ENCODE measurements at places on chromosomes 4 and X.

GRCh38 chrX:135009838-135010237, 12.5 kb downstream of the RTL8B start:
- DNase-seq, result no peak

DNA sequence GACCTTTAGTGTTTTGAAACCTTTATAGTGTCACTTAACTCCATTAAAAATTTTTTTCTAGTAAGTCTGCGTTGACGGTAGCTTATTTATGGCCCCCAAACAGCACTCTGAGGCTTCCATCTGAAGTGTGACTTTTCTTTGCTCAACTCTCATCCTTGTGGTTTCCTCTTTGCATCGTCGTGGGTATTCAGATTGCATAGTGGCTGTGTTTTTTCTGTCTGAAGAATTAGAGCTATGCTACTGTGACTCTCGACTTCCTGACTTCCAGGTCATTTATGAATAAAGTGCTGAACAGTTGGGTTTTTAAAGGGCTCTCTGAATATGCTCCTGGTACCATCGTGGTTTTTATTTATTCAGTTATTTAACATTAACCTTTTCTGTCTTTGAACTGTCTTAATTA, 44.9 kb downstream of the JADE1 start:
- no peak for DNase-seq

DNA sequence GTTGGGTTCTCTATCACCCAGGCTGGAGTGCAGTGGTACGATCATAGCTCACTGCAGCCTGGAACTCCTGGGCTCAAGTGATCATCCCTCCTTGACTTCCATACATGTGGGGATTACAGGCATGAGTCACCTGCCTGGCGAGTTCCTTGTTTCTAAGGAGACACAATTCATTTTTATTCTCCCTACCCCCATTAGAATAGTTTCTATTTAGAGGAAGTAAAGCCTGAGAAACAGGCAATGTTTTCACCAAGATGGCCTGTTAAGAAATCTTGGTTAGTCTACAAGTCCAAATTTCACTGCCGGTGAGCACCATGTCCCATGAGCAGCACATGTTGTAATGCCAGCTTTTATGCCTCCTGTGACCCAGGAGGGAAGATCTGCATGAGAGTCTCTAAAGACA, 5.7 kb downstream of the CYBB start:
- DNase-seq, result no peak

GRCh38 chr4:110347805-110348204, 128.2 kb upstream of the ENPEP start:
- no peak for DNase-seq

DNA sequence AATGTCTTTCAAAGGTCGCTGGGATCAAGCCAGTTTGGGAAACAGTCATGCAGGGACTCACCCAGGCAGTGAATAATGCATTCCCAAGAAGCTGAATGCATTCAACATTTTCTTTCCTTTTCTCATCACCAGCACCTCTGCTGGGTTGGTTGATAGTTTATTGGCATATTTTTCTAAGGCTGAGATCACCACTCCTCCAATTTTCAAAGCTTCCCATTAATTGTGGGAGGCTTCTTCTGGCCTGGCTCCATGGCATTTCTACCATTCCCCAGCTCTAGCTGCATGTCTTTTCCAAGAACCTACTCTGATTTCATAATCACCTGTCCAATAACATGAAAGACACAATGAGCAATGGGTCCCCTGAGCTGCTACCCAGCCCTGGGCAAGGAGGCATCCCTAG, 35.8 kb downstream of the CHRDL1 start:
- DNase-seq, result no peak

GRCh38 chr4:6665320-6665654, 24.8 kb downstream of the MRFAP1 start:
- no peak for DNase-seq

GRCh38 chrX:16649858-16650257, at the start of gene S100G:
TSS of gene S100G (plus strand) at chrX:16650158. CDS start at chrX:16651007, 849 bp downstream.
- no peak for DNase-seq

GRCh38 chr4:100590325-100590724, 72.5 kb upstream of the EMCN start:
- no peak for DNase-seq

DNA sequence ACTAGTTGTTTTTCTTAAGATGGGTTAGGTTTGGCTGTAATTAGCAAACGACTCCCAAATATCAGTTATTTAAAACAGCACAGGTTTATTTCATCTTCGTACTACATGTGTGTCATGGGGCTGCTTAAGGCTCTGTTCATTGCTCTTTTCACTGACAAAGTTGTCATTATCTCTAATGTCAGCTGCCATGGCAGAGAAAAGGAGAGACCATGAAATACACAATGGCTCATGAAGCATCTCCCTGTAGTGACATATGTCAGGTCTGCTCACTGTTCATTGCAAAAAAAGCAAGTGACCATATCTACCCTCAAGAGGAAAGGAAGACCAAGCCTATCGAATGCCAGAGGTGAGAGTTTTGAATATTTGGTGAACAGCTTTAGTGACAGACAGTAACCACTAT, 52.2 kb upstream of the PCDH7 start:
- no peak for DNase-seq

DNA sequence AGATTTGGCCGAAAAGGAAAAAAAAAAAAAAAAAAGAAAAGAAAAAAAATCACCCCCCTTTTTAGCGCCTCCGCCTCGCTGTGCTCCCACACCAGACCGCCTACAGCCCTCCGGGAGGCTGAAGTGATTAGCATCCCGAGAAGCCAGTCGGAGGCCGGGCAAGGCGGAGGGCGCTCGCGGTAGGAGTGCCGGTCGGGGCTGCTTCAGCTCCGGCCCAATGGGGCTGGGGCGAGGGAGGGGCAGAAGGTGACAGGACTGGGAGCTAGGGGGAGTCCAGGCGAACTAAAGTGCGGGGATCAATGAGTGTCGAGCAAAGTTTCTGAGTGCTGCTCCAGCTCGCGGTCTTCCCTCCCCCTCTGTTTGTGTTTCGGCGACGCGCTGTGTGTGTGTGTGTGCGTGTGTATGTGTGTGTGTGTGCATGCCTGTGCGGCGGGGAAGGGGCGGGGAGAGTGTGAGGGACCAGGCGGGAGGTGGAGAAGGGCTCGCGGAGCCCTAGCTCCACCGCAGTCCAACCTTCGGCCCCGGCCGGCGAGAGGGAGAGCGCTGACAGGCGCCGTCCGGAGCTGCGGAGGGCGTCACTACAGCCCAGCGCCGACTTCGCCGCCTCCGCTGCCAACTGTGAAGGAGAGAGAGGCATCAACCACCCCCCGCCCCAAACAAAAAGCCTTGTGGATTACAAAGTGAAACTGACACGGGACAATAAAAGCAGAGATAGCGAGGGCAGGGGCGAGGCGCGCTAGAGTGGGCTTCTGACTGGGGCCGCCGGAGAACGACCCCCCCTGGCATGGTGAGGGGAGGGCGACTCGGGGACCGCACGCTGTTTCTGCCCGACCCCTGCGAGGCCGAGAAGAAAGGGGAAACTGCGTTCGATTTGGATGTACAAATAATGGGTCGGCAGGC, at the start of gene FAT4:
Gene FAT4, plus strand, starts transcription at position 280 of the 900 bp plus-strand sequence. CDS start 1,457 bp downstream, outside the sequence.
- peak; percentile 55 for DNase-seq

- DNase-seq, result no peak
Measured at GRCh38 chrX:2462780-2463179, 38.0 kb downstream of the DHRSX start.

DNA sequence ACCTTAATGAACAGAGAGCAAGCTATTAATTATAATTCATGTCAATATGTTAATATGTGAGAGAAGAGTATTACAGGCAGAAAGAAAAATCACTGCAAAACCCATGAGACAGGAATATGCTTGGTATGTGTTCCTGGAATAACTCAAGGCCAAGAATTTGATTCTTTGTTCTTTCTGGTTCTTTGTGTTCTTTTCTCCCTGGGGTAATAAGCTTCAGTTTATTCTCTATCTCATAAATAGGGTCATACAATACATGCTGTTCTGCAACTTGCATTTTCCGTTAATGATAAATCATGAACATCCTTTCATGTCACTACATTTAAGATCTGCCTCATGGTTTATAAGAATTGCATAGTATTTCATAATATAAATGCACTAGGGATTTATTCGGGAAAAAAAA, 16.8 kb upstream of the THOC2 start:
- DNase-seq, result no peak

DNA sequence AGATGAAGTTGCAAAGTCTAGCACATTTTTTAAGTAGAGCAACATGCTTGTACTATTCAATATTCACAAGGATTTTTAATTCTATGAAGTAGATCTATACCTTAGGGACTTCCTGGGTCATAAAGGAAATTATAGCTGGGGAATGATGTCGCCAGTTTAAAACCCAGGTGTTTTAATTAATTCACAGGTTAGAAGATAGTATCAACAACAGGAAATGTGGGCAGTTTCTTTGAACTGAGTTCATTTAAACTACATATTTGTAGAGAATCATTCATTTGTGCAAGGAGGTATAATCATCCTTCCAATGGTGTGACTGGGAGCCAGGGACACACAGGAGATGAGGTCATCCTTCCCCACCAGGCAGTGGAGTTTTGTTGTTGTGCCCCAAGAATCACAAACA, 181.3 kb upstream of the KLF3 start:
- DNase-seq, result no peak

- DNase-seq, result no peak
Measured at GRCh38 chr4:91447168-91447567, 856.6 kb upstream of the GRID2 start.

DNA sequence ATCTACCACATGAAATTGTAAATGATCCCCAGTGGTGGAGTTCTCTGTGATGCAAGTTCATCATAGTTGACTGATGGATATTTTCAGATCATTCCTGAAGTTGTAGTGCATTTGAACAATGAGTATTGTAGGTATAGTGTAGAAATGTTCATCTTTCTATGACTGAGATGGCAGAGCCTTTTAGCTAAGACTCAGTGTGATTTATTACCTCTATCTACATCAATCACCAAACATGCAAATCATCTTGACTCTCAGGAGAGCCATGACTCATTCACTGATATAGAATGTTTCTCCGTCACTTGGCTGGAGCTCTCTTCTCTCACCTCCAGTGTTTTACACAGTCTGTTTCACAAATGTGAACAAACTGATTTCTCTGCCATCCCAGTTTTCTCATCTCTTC, 392.6 kb downstream of the IL1RAPL1 start:
- DNase-seq, result no peak

DNA sequence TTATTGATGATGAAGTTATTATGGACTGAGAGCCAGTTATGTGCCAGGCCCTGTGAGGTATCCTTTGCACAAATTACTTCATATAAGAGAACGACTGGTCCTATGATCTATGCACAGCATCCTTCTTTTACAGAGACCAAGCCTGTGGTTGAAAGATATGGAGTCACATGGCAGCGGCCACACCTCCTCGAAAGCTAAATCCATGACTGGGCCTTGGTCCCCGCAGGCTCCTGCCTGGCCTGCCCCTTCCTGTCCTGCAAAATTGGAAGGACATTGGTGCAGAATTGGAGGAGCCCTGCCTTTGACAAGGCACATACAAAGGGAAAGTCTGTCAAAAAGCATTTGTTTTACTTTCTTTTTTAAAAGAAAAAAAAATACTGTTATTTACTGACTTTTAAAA, 18.3 kb downstream of the SORBS2 start:
- no peak for DNase-seq

- no peak for DNase-seq
Measured at GRCh38 chrX:19156186-19156585, 33.9 kb upstream of the ADGRG2 start.

- no peak for DNase-seq
Measured at GRCh38 chr4:168162604-168163003, 70.3 kb downstream of the ANXA10 start.

DNA sequence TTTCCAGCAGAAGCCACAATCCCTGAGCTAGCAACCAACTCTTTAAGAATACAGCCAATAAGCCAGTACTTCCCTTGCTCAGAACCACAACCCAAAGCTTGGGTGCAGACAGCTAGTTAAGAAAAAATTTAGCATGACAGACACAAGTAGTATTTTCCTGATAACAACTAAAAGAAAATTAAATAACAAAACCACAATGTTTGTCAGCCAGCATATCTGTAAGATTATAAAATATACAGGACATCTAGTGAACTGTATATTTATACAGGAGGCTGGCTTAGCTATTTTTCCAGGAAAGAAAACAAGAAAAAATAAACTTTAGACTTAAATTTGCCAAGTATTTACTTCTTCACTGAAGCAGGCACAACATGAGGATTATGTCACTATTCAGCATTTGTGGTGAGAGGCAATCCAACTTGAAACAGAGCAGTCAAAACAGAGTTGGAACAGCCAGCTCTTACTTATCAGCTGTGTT, 6.6 kb downstream of the PF4V1 start:
- DNase-seq, result no peak

GRCh38 chrX:46710927-46711623, 47.8 kb downstream of the SLC9A7 start:
- DNase-seq, result no peak

DNA sequence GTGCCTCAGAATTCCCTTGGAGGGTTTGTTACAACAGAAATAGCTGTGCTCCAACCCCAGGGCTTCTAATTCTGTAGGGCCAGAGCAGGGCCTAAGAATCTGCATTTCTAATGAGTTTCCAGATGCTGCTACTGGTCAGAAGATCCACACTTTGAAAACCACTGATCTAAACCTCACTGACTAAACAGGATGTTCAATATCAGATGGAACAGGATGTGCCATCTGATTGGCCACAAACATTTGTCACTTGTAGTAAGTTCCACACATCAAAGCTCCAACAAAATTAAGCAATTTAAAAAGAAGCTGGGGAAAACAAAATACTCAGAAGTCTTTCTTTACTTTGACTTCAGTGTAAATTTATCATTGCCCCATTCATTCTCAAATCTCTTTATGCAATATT, 14.3 kb downstream of the CASK start:
- no peak for DNase-seq

DNA sequence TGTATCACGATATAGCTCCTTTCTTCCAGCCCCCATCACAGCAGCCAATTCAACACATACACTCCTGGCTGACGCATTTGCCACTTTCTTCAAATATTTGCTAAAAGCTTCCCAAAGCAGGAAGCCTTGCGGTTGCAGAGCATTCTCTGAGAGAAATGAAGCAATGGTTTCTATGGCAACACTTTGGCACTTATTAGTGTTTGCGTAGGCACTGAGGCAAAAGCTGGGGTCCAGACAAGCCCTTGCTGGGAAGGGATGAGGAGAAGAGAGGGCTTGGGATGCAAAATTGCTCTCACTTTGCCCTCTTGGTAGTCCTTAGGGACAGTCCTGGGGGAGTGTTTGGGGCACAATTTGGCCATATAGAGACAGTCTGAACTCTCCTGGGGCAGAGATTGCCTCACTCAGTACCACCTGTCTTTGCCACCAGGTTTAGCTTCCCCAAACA, 55.0 kb upstream of the PAK3 start:
- DNase-seq, result no peak

DNA sequence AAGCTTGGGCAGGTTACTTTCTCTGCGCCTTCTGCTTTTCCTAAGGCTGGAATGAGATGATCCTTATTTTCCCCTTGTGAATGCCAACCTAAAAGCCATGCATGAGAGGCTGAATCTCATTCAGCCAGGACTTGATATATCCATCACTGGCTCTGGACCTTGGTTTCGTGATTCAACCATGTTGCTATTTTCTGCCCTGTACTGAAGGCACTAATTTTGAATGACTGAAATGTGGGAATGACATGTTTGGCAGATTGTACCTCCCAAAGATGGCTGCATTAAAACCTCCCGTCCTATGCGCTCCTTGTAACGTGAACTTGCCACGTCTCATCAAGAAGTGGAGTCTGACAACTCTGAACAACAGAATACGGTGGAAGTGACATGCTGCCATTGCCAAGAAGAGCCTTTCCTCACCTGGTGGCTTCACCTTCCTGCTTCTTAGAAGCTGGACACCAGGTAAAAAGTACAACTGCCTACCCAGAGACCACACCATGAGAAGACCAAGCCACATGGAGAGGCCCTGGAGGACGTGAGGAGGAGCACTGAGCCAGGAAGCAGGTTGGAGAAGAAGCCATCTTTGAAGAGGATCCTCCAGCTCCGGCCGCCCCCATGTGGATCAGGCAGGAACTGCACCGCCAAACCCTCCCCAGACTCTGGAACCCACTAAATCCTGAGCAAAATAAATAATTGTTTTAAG, 174.5 kb downstream of the NSUN7 start:
- DNase-seq, result peak; percentile 67
